ENCODE measurements at places on chromosomes 3 and 15.
A peak's percentile ranks its signal among the peaks of the same experiment; 100 is the strongest.

DNA sequence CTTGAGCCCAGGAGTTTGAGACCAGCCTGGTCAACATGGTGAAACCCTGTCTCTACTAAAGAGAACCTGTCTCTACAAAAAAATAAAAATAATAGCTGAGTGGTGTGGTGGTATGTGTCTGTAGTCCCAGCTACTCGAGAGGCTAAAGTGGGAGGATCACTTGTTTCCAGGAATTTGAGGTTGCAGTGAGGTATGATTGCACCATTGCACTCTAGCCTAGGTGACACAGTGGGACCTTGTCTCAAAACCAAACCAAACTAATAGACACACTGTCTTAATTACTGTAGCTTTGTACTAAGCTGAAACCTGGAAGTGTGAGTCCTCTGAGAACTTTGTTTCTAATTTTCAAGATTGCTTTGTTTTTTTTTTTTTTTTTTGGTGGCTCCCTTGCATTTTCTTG, 30.4 kb downstream of the MGA start:
- DNase-seq, result no peak

- no peak for DNase-seq
These were observed 578 bp upstream of the CEMIP start for GRCh38 chr15:80778621-80778963.

- peak; percentile 94 for DNase-seq
These were observed 817 bp upstream of the PLXNA1 start for GRCh38 chr3:126982126-126982470.

DNA sequence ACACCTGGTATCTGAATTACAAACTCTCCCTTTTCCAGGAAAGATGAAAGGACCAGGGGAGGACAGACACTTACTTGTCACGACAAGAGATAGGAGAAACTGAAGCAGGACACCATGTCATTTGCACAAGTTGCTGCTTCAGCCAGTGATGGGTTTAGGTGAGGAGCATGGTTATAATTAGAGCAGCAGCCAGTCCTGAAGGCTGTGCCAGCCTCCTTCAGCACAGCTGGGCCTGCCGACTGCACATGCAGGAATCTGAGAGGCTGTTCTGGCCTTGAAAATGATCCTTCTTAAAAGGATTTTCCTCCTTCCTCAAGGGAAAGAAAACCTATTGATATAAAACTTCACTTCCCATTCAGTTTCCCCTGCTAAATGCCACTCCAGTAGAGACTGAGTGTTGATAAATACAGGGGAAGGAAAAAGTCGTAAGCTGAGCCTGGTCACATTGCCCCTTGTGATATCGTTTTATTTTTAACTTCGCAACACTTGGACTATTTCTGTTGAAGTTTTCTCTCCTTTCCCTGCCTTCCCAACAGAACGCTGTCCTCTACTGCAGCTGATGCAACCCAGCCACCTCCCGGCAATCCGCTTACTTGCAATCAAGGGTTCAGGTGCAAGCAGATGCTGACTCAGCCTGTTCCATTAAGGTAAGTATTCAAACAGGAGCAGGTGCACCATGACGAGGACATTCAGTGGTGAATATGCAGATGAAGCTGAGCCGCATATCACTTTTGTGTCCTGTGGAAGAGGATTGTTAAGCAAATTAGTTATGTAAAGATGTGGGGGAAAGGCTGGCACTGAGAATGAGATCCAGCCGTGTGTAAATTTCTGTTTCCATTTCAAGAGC, at the start of gene FBXO40:
Gene FBXO40 (plus strand): TSS at position 524 of the 847 bp plus-strand sequence. CDS start 27,197 bp downstream, outside the sequence.
- peak; percentile 11 for DNase-seq

DNA sequence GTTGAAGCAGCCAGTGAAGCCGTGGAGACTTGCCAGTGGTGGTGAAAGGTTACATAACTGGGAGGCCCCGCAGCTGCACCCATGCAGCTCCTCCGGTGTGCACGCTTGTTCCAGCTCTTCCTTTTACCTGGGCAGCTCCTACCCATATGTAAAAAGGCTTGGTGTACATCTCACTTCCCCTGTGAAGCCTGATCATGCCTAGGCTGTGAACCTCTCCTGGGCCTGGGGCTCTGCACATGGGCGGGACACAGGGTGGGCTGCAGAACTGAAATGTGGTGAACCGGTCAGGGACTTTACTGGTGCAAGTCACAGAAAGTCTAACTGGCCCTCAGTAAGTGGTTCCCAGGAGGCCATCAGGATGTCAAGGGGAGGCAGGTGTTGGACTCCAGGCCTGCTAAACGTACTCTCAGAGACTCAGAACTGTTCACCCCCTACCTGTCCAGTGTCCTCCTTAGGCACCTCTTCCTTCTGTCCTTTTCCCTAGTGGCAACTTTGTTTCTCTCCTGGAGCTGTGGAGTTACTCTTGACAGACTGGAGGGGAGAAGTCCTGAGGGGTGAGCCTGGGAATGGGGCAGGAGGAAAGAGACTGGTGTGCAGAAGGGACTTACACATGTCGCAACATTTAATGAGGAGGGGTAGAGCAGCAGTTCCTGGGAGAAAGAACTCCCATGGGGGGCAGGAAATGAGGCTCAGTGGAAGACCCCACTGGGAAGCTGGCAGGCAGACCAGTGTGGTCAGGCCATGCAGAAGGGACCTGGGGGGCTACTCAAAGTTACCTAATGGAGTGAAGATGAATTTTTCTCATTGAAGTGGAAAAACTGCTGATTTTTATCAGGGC, 148.1 kb downstream of the EEFSEC start:
- DNase-seq, result no peak

GRCh38 chr15:50862553-50862952, 45.9 kb upstream of the AP4E1 start:
- no peak for DNase-seq

DNA sequence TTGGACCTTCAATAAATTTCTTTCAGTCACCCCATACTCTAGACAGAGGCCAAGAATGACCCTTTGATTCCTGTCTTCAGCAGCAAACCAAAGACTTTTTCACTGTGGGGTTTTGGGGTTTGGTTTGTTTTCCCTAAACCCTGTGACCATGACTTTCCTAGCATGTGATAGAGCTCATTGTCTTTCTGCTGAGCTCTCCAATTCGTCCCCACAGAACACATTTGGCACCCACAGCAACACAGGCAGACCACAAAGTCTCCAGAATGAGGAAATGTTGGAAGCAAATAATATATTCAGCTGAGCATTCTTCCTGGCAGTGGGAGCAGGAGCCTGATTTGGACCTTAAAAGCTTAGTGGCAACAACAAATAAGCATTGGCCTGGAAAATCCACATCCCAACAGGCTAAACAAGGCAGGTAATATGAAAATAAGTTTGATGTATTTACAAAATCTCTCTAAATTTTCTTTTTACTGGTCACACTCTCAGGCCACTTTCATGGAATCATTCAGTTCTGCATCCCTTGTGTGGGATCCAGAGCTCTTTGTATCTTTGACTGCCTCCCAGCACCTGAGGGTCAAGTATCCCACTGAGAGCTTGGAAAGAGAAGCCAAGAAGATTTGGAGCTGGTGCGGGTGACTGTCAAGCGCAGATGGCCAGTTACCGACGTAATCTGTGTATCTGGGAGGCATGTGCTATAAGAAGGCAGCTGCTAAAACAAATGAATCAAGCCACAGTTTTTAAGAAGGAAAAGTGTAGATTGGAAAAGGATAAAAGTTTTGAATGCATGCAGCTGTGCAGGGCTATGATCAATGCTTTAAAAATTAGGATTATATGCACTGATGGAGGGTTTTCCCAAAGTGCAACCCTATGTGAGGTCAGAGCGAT, 36.5 kb upstream of the CPB1 start:
- no peak for DNase-seq

- no peak for DNase-seq
These were observed 4.7 kb upstream of the FEM1B start for GRCh38 chr15:68272721-68273271.

DNA sequence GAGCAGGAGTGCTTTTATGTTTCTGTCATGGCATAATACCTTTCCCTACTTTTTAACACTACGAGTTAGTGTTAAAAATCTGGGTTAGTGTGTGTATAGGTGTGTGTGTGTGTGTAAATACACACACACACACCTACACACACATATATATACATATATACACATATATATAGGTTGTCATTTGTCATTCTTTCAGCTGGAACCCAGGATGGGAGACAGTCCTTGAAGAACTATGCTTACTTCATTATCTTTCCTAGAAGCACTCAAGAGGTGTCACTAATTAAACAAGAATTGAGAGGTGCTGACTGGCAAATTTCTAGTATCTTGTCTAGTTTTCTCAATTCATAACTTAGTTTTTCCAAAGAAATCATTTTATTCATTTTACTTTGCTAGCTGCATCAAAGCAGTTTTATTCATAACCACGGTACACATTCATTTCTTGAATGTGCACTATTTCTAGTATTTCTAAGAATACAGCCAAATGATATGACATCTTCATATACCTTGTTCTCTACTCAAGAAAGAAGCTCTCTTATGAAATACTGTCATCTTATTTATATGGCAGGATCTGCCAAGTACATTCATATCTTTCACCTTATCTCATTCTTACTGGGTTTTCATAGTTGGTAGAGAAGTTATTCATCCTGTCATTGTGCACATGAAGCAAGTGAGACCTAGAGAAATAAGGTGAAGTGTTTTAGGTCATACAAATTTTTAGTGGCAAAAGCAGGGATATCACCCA, 46.6 kb downstream of the ISL2 start:
- no peak for DNase-seq

DNA sequence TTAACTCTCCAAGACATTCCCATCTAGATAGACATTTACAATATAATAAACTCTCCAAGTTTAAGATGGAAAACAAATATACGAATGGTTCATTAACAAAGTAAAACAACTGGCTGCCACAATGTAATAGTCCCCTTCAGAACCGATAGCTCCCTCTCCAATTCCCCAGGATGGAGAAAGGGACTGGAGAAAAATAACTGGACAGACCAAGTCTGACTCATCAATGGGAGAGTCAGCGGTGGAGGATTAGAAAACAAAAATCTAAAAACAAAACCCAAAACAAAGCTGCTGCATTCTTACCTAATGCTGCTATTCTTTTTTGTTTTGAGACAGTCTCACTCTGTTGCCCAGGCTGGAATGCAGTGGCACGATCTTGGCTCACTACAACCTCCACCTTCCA, 468.1 kb downstream of the SHQ1 start:
- DNase-seq, result no peak

- peak; percentile 22 for DNase-seq
These were observed 60.3 kb upstream of the TP63 start for GRCh38 chr3:189570916-189571315.

DNA sequence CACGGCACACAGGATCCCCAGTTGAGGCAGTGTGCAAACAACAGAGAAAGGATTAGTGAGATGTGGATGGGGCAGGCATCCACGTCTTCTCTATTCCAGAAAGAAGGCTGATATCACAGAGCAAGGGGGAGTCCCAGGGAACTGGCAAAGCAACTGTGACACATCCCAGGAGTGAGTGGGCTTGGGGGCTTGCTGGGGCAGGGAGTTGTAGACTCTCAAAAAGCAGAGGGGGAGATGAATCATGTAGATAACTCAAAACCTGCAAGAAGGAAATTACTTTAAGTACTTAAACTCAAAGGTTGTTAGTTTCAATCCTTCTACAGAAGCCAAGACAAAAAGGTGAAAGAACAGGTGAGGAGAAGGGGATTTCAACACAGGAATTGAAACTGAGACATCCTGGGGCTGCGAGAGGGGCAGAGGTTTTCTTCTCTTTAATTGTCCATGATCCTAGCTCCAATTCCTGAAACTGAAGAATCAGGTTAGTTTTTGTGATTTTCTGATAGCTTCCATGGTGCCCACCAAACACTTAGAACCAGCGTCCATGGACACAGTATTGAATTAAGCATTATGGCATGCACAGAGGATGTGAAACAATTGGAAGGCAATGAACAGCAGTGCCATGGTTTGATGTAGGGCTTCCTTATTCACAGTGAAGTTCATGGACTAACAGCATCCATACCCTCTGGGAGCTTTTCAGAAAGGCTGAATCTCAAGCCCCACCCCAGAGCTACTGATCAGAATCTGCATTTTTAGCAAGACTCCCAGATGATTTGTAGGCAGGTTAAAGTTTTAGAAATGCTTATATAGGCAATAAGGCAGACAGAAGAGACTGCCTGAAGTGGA, 52.0 kb downstream of the CCR3 start:
- DNase-seq, result peak; percentile 45

- DNase-seq, result no peak
These were observed 8.8 kb downstream of the BSN start for GRCh38 chr3:49563040-49563578.

DNA sequence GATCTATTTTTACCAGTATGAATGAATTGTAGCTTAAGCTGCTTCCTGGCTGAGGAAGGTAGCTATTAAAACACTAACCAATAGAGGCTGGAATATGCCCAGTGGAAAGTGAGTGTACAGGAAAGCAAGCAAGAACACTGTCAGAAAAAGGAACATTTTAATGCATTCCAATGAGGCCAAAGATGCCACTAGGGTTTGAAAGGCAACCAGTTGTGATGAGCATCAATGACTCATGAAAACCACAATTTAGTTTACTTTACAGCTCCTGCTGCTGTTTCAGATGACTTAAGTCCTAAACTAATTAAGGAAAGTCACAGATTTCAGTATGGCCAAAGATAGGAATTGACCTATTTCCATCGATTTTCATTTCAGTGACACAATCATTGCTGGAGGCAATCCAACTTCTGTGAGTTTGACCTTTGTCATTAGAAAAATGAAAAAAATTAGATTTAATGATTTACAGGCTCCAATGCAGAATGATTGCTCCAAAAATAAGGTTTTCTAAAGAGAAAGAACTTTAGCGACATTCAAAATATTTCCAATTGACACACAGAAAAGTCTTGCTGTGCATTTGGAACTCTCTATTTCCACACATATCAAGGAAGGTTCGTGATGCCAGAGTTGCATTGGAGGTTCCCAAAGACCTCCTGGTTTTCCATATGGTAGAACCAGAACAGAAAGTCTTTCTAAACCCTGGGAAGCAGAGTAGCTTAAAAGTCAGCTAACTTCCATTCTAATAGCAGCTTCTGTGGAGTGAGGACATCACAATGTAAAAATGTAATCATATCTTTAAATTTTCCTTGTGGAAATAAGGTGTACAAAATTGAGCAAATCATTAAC, 103.0 kb downstream of the SUCNR1 start:
- no peak for DNase-seq

GRCh38 chr3:197339841-197340520, 41.6 kb upstream of the DLG1 start:
- no peak for DNase-seq

GRCh38 chr15:97600190-97600589, 360.3 kb upstream of the ARRDC4 start:
- no peak for DNase-seq

- no peak for DNase-seq
These were observed 5.5 kb upstream of the PSMD6 start for GRCh38 chr3:64028754-64029153.

DNA sequence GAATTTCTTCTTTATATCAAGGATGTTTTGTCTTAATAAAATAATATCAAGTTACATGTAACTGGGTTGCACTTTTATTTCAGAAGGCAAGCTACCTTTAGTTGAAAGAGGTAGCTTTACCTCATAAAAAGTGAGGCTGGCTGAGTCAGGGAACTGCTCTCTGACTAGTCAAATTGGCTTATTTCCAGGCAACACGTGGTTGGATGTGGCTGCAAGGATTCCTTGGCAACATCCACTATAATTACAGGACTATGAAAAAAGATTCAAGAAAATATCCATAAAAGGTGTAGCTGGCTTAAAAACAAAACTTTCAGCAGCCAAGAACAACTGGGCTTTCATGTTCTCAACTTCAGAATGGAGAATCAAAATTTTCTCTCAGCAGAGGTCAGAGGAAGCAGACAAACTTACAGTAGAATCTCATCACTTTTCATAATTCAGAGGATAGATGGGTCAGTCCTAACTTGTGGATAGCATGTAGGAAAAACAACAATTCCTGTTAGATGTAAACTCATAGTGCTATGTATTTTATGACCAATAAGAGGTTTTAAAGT, 779.1 kb downstream of the MECOM start:
- no peak for DNase-seq

- DNase-seq, result no peak
These were observed 847 bp downstream of the WHAMM start for GRCh38 chr15:82810061-82810889.
